H9 (cell line): ENCODE measurements at places on chromosomes 5 and 9.

- DNase-seq, result peak; percentile 84
Observed at GRCh38 chr9:122350577-122351355, 20.1 kb upstream of the PTGS1 start.

GRCh38 chr5:150064681-150065220 is 21.6 kb downstream of the CSF1R start:
- DNase-seq, result no peak

GRCh38 chr5:116539222-116539621 is 35.4 kb downstream of the SEMA6A start:
- DNase-seq, result no peak

DNA sequence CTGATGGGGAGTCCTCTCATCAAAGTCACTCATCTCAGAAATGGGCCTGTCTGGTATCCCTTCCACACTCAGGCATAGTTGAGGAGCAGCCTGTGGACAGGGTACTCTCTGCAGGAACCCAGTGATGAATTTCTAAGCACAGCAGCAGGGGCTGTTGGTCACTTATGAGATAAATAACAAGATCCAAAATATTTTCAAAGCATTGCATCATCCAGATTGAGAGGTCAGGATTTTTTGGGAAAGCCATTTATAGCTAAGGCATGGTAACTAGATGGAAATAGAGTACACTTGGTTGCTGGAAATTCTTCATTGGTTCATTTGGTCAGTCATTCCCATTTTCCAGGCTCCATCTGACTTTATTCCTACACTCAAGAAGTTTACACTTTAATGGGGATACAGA is 246.8 kb upstream of the RAI14 start:
- no peak for DNase-seq

DNA sequence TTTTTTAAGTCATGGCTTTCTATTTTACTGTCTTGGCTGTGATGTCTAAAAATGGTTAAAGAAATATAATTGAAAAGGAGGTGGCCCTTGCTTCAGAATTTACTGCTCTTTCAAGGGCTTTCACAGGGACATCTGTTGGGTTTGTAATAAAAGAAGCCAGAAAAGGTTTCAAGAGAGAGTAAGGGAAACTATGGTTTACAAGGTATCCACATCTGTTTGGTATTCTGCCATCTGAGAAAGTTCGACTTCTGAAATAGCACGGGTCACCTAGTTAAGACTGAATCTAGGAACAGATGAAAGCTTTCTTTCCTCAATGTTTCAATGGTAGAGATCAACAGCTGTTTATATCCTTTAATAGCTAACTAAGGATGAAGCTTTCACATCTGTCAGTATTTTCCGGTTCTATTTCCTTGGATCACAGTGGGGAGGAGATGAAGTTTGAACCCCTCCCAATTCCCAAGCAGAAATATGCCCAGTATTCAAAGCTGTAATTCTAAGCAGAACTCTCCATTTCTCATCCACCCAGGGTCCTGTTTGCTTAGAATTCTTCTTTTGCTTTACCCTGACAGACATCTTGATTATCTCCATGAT is 72.8 kb upstream of the IFNK start:
- DNase-seq, result no peak

- DNase-seq, result no peak
Observed at GRCh38 chr5:17817990-17818389, 183.7 kb downstream of the TAF11L14 start.

DNA sequence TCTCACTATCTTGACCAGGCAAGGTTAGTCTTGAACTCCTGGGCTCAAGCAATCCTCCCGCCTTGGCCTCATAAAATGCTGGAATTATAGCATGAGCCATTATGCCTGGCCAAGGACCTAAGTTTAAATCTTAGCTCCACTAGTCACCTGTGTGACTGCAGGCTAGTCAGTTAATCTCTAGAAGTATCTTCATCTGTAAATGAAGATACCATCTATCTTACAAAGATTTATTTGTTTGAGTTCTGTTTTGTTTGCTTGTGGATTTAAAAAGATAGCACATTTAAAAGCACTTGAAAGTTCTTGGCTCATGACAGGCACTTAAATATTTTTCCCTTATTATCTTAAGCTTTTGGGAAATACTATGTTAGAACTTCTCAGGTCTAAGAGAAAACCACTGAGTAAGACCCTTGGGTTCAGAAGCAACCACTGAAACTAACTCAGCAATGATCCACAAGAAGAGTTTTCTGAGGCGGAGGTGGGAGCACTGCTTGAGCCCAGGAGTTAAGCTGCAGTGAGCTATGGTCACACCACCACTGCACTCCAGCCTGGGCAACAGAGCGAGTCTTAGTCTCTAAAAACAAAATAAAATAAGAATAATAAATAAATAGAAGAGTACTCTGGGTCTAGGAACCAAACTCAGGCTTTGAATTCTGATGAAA is 19.1 kb downstream of the TMEM245 start:
- no peak for DNase-seq

GRCh38 chr9:88773627-88774244 is 217.5 kb upstream of the S1PR3 start:
- no peak for DNase-seq

GRCh38 chr9:2192356-2192979 is 177.3 kb downstream of the SMARCA2 start:
- no peak for DNase-seq

GRCh38 chr5:6734243-6734700 is 21.0 kb downstream of the TENT4A start:
- no peak for DNase-seq

- DNase-seq, result peak; percentile 17
Observed at GRCh38 chr5:1431896-1432295, 13.3 kb downstream of the SLC6A3 start.

GRCh38 chr9:85114799-85115198 is 445.3 kb downstream of the NTRK2 start:
- DNase-seq, result no peak

- no peak for DNase-seq
Observed at GRCh38 chr5:113217619-113218184, 217.1 kb downstream of the TSSK1B start.
